ENCODE measurements at places on chromosomes 6 and 20. TPM values are rescaled to one million over a fixed set of nuclear protein-coding genes. Genes with fewer than 3 reads are reported as not detected.

DNA sequence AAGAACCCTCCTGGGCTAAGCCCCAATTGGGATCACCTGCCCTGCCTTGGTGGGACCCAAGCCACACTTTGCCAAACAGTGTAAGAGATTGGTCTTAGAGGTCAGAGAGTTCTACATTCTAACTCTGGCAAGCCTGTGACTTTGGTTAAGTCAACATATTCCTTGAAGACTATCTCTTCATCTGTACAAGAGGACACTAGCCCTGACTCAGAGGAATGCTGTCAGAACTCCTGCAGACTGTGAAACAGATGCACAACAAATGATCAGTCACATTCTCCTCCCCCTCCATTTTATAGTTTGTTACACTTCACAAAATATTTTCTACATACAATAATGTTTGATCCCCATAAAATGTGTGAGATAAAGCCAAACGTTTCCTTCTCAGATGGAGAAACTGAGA is 91.7 kb upstream of the EPB41L1 start:
- DNase-seq: no peak

DNA sequence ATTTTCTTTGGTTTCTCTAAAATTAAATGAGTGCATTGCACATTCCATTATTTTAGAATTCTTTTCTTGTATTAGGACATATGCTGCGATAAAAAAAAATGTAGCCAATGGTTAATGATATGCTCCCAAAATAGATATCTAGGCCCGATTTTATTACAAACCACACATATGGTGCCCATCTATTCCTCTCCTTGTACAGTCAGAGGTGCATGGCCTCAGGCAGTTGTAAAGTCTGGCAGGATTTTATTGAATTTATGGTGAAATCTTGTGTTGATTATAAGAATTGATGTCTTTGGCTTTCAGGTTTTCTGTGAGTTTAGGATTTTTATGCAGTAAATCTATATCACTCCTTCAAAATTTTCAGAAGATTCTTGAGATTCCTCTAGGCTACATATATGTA is 192.2 kb downstream of the RFPL4B start:
- no peak for DNase-seq

GRCh38 chr20:44187054-44187771 is at the start of gene JPH2:
TSS of gene JPH2 (minus strand) at chr20:44187188. CDS start at chr20:44186705, 483 bp downstream.
- DNase-seq: peak; percentile 27

DNA sequence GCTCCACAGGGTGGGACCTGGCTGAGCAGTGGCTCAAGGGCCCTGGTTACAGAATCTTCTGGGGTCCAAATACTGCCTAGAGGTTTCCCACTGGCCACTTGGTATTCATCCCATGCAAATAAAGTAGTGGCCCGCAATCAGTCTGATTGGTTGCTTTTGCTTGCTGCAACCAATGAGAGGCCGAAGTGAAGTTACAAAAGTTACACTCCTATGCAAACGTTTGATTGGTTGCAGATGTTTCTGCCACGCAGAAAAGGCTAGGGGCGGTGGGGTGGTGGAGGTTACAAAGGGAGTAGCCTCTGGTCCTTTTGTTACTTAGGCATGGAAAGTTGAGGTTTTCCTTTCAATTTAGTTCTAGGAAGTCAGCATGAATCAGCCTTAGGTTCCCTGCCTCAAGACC is 3.6 kb upstream of the NHLRC1 start:
- no peak for DNase-seq

GRCh38 chr6:43302126-43302525 is 4.1 kb downstream of the SLC22A7 start:
- no peak for DNase-seq

GRCh38 chr20:47181056-47181862 is 175.2 kb downstream of the ZMYND8 start:
- peak; percentile 43 for DNase-seq

DNA sequence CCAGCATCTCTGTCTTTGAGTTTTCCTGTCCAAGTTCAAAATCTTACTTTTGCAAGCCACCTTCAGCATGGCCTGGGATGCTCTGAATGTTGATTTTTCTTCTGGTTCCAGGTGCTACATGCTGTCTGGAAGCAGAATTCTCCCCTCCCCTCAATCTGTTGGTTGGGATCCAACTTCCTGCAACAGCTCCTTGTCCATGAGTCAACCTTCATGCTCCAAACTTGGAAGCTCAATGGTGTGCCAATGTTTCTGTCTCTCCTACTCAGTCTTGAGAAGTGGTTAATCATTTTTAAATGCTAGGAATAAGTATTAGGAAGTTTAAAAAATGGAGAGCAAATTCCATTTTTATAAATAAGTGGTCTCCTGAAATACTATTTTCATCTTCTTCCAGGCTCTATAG is 33.2 kb upstream of the PLEKHG1 start:
- DNase-seq: no peak

GRCh38 chr20:44080064-44080463 is 106.9 kb downstream of the JPH2 start:
- DNase-seq: no peak

- no peak for DNase-seq
These were observed 21.6 kb downstream of the CALHM6 start for GRCh38 chr6:116482780-116483179.

GRCh38 chr6:144617708-144618107 is 332.6 kb downstream of the UTRN start:
- no peak for DNase-seq

DNA sequence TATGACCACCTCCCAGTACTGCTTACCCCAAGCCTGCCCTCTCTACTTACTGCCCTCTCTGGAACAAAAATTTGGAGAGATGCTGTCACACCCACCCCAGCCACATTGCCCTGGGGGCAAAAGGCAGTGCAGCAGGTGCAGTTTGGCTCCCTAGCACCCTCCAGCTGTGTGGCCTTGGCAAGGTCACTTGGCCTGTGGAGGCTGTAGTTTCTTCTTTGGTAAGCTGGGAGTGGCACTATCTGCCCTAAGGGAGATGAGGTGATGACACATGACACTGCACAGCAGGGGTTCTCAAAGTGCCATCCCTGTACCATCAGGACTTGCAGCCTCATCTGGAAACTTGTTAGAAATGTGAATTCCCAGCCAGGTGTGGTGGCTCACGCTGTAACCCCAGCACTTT is 44.8 kb downstream of the TAF8 start:
- DNase-seq: no peak

DNA sequence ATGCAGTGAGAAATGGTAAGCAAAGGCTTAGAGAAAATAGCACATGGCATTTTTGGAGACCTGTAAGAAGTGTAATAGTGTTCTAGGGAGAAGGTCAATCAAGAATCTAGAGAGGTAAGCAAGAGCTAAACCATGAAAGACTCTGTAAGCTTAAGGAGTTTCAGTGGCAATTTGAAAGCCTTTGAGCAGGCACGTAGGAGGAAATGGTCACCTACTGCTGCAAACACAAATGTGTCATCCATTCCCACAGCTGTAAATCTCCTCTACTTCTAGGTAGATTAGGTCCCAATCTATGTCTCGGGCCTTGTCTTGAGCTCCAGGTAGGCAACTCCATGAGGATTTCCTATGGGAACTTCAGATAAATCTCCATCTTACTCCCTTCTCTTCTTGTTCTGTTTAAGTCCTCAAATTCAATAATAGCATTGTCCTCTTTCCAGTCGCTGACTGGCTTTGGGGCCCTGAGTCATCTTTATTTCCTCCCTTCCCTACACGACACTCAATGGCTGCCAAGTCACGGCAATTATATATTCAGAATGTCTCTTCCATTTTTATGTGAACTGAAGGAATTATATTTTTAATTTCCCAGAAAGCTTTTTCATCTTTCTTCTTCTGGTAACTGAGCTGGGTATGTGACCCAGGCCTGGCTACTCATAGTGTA is 24.2 kb upstream of the PAQR8 start:
- no peak for DNase-seq

DNA sequence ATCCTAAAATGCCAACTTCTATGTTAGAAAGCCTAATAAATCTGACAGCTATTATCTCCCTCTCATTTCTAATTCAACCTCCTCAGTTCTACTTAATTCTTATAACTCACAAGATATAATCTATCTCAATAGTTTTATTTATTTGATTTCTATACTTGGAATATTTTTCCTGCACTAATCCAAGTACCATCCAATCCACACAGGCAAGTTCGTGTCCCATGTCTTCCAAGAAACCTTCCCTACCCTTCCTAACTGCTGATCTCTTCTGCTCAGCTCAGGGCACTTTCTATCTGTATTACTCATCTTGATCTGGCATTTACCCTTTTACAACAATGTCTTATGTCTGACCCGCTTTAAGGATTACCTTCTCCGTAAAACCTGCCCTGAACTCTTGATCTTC is 18.2 kb downstream of the NCOA5 start:
- no peak for DNase-seq

DNA sequence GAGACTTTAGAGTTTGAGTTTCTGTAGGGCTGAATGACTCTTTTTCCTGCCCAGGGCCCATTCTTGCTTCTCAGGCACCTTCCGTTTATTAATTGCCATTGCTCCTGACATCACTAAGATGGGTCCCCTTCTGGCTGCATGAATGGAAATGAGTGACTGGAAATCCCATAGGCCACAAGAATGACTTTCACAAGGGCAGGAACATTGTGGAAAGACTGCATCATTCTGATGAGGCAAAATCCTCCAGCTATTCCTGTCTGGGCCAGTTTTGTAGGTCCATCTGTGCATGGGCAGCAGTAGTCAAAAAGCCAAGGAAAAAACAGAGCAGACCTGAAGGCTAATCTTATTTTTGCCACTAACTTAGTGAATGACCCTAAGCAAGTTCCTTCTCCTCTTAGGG is 19.3 kb downstream of the TMEM74B start:
- DNase-seq: no peak

GRCh38 chr20:63230800-63231268 is 4.9 kb upstream of the BIRC7 start:
- no peak for DNase-seq

- DNase-seq: no peak
These were observed 207.9 kb upstream of the EYA4 start for GRCh38 chr6:133033263-133033662.

DNA sequence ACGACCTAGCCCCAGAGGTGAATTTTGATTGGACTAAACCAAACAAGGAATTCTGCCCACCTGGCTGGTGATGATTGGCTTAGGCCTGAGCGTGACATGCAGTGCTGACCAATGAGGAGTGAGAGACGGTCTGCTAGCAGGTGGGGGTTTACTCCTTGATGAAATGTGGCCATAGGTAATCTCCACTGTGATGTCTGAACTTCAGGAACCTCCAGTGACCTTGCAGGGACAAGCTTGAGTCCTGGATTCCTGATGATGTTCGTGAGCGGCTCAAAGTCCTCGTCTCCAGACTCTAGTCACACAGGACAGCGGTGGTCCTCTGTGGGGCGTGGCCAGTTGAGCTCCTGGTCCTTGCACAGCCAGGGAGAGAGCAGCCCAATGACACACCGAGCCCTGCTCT is 8.4 kb downstream of the VSX1 start:
- no peak for DNase-seq

GRCh38 chr6:134830940-134831339 is 119.0 kb downstream of the ALDH8A1 start:
- DNase-seq: no peak

GRCh38 chr20:38181971-38182370 is 16.9 kb upstream of the TGM2 start:
- DNase-seq: no peak

DNA sequence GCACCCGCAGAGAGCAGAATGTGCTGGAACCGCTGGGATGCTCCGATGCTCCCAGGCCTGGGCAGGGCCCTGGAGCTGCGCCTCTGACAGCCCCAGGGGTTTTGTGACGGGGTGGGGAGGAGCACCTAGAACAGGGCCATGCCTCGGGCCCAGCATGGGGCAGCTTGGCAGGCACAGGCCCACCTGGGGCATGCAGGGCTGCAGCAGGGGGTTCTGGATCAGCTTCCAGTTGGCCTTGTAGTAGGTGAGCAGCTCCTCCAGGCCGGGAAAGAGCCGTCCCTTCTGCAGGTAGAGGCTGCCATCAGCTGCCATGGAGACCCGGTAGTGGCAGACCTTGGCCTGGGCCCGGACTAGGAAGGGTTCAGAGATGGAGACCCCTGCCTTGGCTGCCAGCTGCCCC is 4.4 kb downstream of the SRMS start:
- no peak for DNase-seq

DNA sequence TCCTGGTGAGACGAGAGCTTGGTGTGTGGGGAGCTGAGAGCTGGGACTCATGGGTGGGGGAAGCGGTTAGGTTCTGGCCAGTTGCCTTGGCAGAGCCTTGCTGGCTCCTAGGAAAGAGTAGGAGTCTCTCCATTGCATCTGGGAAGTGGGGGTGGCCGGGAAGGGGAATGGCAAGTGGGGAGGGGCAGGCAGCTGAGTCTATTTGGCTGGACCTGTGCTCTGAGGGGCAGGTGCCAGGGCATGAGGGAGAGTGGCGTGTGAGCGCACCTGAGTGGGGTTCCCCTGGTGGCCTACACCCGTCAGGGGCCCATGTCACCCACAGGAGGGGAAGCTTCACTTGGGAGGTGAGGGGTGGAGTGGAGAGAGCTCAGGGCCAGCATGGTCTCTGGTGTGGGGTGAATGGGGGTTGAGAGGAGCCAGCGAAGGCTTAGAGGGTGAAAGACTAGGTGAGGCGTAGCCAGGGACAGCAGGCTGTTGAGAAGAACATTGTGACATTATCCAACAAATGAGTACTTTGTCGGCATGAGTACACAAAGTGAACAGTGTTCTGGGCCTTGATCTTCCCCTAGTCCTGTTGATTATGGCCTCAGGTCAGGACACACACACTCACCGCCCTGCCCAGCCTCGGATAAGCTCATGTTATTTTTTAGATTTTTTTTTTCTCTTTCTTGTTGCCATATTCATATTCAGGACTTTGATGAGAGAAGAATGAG is 59.8 kb downstream of the FAM120B start:
- DNase-seq: no peak

DNA sequence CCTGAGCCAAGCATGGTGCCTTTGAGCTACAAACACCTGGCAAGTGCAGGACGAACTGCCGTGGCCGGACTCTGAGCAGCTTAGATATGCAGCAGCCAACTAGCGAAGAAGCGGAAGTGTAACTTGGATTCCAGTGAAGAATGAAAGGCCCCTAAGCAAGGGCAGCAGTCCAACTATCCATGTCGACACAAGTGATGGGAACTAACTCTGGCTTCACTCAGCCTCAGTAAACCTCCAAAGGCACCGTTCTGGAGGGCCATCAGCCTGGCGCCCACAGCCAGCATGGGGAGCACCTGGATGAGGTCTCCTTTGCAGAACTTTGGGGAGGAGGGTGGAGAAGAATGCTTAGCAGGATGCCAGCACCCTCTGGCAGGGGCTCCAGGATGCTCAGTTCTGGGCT is 78.4 kb upstream of the MLN start:
- DNase-seq: no peak

Gene NRSN1
- total RNA-seq: not detected

Gene ACTL10
- 6.3 TPM for total RNA-seq

Gene RHAG
- not detected for total RNA-seq

Gene WFDC8
- total RNA-seq: not detected

Gene NPBWR2
- not detected for total RNA-seq

Gene TRIM10
- not detected for total RNA-seq

Gene LTB
- total RNA-seq: 488 TPM

Gene IRAK1BP1
- total RNA-seq: 3.2 TPM

Gene ADGRB3
- not detected for total RNA-seq

Gene METTL24
- not detected for total RNA-seq

Gene UNC93A
- total RNA-seq: not detected

Gene CARMIL1
- 9.0 TPM for total RNA-seq

Gene HSPA1A
- 61.2 TPM for total RNA-seq

Gene CDYL
- 61.0 TPM for total RNA-seq

Measured in B cell (primary cell).